Dermis blood vessel endothelial cell (primary cell): ENCODE measurements at places on chromosomes 2 and 18. TPM values are rescaled to one million over a fixed set of nuclear protein-coding genes. Genes with fewer than 3 reads are reported as not detected.

The SNTG2 gene
- total RNA-seq, result 0.17 TPM in 1 of 2 replicates, not detected in the other

The CLASP1 gene
- total RNA-seq, result 51.9 and 67.7 TPM in 2 replicates

The LRRC30 gene
- not detected in 2 replicates for total RNA-seq

The SERPINB11 gene
- not detected in 2 replicates for total RNA-seq

The TNFAIP6 gene
- under 0.01 TPM in 1 of 2 replicates, not detected in the other for total RNA-seq

The CHRND gene
- total RNA-seq, result not detected in 2 replicates

The IL36RN gene
- total RNA-seq, result not detected in 2 replicates

The CNRIP1 gene
- 45.3 and 52.3 TPM in 2 replicates for total RNA-seq

The FMNL2 gene
- 44.4 and 60.6 TPM in 2 replicates for total RNA-seq

The PLGLB2 gene
- 0.65 and 1.7 TPM in 2 replicates for total RNA-seq

The TYW5 gene
- total RNA-seq, result 7.4 and 7.7 TPM in 2 replicates

The AMER3 gene
- not detected in 2 replicates for total RNA-seq

The NTSR2 gene
- total RNA-seq, result not detected in 2 replicates

The NXPH2 gene
- not detected in 2 replicates for total RNA-seq

The POTEC gene
- total RNA-seq, result not detected in 2 replicates

The TMEM247 gene
- not detected in 2 replicates for total RNA-seq

The KCNG3 gene
- not detected in 2 replicates for total RNA-seq

The TDRD15 gene
- total RNA-seq, result not detected in 2 replicates

The FAM237A gene
- not detected in 2 replicates for total RNA-seq

The SEMA4F gene
- 4.4 and 5.0 TPM in 2 replicates for total RNA-seq

The PKDCC gene
- 2.0 and 2.6 TPM in 2 replicates for total RNA-seq

The SCG2 gene
- total RNA-seq, result under 0.01 and 0.05 TPM in 2 replicates
